IPS DF 6.9 (cell line): ENCODE measurements at places on chromosomes 5 and 9.

DNA sequence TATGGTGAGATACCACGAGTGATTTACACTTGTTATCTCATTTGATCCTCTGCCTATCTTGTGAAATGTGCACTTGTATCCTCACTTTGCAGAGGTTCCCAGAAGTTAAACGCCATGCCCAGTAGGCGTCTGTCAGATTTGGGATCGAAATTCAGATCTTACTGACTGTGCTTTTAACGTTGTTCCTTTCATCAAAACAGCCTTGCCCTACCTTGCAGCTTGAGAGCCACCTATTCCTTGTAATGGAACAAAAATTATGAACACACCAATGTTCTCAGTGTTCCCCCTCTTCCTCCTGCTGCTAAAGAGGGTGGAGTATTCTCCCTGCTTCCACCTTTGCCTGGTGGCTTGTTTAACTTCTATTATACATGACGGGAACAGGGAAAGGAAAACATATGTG, 257.0 kb downstream of the MSX2 start:
- H3K4me3 ChIP-seq = no peak overlapping the region
- DNase-seq = no peak
- H3K4me1 ChIP-seq = no peaks in the 10 kb centered on the region
- H3K36me3 ChIP-seq = no peaks in the 10 kb centered on the region
- H3K27ac ChIP-seq = no peak overlapping the region

- H3K27me3 ChIP-seq = no peaks in the 10 kb centered on the region
- peaks cover 6% of the 10 kb centered on the region for H3K4me1 ChIP-seq
- DNase-seq = no peak
- no peaks in the 10 kb centered on the region for H3K36me3 ChIP-seq
These were observed 135.6 kb downstream of the ZNF354C start for GRCh38 chr5:179195561-179196404.

DNA sequence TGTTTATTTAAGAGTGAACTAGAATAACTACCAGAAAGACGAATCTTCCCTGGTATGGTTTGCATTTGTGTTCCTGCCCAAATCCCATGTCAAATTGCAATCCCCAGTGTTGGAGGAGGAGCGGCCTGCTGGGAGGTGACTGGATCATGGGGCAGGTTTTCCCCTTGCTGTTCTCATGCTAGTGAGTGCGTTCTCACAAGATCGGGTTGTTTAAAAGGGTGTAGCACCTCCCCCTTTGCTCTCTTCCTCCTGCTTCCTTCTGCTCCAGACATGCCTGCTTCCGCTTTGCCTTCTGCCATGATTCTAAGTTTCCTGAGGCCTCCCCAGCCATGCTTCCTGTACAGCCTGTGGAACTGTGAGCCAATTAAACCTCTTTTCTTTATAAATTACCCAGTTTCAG, 210.3 kb upstream of the TBC1D2 start:
- no peak overlapping the region for H3K4me3 ChIP-seq
- H3K4me1 ChIP-seq = no peaks in the 10 kb centered on the region
- no peaks in the 10 kb centered on the region; the same call in 1 of the 2 replicates for H3K36me3 ChIP-seq
- no peak overlapping the region for H3K27ac ChIP-seq
- H3K27me3 ChIP-seq = no peaks in the 10 kb centered on the region

- no peaks in the 10 kb centered on the region for H3K27me3 ChIP-seq
- no peak for DNase-seq
- H3K36me3 ChIP-seq = peaks cover 3% of the 10 kb centered on the region; the same call in 1 of the 2 replicates
- no peak overlapping the region for H3K27ac ChIP-seq
- no peak overlapping the region for H3K4me3 ChIP-seq
- no peaks in the 10 kb centered on the region for H3K4me1 ChIP-seq
These were observed 41.6 kb downstream of the FOCAD start for GRCh38 chr9:20725675-20726074.

DNA sequence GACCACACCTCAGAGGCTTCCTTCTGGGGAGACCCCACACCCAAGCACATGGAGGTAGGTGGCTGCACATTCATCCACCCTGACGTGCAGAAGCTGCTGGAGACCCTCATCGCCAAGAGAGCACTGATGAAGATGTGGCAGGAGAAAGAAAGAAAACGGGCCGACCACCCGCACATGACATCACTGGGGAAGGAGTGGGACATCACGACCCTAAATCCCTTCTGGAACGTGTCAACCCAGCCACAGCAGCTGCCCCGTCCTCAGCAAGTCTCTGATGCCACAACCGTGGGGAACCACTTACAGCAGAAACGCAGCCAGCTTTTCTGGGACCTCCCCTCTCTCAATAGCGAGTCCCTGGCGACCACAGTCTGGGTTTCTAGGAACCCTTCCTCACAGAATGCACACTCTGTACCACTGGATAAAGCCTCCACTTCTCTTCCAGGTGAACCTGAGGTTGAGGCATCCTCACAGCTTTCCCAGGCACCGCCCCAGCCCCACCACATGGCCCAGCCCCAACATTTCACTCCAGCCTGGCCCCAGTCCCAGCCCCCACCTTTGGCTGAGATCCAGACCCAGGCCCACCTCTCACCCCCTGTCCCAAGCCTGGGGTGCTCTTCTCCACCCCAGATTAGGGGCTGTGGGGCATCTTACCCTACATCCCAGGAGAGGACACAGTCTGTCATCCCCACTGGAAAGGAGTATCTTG, 3.0 kb downstream of the SPATA31E1 start:
- H3K27me3 ChIP-seq = no peaks in the 10 kb centered on the region
- peaks cover 2% of the 10 kb centered on the region; the same call in 1 of the 2 replicates for H3K4me1 ChIP-seq
- no peak for DNase-seq
- H3K36me3 ChIP-seq = no peaks in the 10 kb centered on the region

DNA sequence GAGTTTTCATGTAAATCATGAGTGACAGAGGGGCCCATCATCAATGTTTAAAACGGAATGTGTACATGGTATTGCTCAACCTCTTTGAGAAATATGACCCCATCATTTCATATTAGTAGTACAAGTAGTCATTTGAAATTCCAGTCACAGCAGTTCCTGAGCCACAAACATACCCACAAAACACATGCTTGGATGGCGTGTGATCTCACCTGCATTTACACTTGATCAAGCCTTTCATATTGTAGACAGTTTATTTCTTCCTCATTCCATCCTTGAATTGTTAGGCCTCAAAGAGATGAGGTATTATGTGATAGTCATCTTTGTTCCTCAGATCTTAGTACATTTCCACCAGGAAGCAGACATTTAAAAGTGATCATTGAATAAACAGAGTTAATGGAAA, 96.8 kb upstream of the TAS2R1 start:
- no peak for DNase-seq
- no peaks in the 10 kb centered on the region for H3K36me3 ChIP-seq
- H3K27me3 ChIP-seq = no peaks in the 10 kb centered on the region
- H3K4me3 ChIP-seq = no peak overlapping the region

- no peak overlapping the region for H3K27ac ChIP-seq
- H3K4me3 ChIP-seq = no peak overlapping the region
- no peaks in the 10 kb centered on the region; the same call in 1 of the 2 replicates for H3K4me1 ChIP-seq
- peak; percentile 47 for DNase-seq
- H3K27me3 ChIP-seq = no peaks in the 10 kb centered on the region
These were observed 5.8 kb upstream of the IFNA1 start for GRCh38 chr9:21434202-21435014.

DNA sequence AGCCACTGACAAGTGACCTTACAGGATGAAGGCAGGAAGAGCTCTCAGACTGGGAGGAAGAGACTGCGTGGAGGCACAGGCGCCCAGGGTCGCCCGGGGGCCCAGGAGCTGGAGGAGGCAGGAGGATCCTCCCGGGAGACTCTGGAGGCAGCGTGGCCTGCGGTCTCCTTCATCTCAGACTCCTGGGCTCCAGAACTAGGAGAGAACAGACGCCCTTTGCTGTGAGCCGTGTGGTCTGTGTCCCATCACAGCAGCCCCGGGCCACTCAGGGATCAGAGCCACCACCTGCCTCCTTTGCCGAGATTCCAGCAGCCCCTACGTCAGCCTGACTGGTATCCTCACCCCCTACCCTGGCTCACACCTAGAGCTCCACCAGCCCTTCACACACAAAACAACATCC, 45.2 kb downstream of the SLC12A7 start:
- H3K27ac ChIP-seq = no peak overlapping the region
- no peak overlapping the region for H3K4me3 ChIP-seq
- H3K27me3 ChIP-seq = no peaks in the 10 kb centered on the region
- DNase-seq = no peak
- H3K4me1 ChIP-seq = no peaks in the 10 kb centered on the region
- H3K36me3 ChIP-seq = peaks cover 25% of the 10 kb centered on the region

- no peak for DNase-seq
- no peaks in the 10 kb centered on the region for H3K36me3 ChIP-seq
- peaks cover 10% of the 10 kb centered on the region; the same call in 1 of the 2 replicates for H3K27me3 ChIP-seq
- H3K4me1 ChIP-seq = peaks cover 16% of the 10 kb centered on the region
- no peak within 1 kb of the TSS for H3K27ac ChIP-seq
These were observed at the start of gene FIBCD1 for GRCh38 chr9:130938652-130939404. Gene FIBCD1, minus strand, starts transcription at chr9:130939247. Its CDS starts 640 bp downstream, at chr9:130938607.

DNA sequence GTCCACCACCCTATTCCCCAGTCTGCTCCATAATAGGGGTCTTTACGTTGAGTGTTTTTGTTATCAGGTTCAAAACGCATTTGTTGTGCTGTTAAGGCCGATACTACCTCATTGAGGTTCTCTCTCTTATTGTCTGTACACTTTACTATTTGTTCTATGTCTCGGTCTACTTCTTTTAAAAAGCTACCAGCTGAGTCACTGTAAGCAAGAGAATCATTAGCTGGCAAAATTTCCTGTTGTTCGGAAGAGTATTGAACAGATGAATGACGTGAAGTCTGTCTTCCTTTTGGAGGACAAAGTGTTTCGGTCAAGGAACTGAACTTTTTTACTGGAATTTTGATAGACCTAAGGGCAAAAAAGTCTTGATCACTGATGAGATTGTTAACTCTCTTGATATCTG, 10.3 kb downstream of the LYSMD3 start:
- no peak overlapping the region for H3K4me3 ChIP-seq
- 0 out of 2 replicates have a peak, but pooled peaks cover 5% of the 10 kb centered on the region for H3K36me3 ChIP-seq
- H3K4me1 ChIP-seq = no peaks in the 10 kb centered on the region
- no peak overlapping the region for H3K27ac ChIP-seq
- no peaks in the 10 kb centered on the region for H3K27me3 ChIP-seq

DNA sequence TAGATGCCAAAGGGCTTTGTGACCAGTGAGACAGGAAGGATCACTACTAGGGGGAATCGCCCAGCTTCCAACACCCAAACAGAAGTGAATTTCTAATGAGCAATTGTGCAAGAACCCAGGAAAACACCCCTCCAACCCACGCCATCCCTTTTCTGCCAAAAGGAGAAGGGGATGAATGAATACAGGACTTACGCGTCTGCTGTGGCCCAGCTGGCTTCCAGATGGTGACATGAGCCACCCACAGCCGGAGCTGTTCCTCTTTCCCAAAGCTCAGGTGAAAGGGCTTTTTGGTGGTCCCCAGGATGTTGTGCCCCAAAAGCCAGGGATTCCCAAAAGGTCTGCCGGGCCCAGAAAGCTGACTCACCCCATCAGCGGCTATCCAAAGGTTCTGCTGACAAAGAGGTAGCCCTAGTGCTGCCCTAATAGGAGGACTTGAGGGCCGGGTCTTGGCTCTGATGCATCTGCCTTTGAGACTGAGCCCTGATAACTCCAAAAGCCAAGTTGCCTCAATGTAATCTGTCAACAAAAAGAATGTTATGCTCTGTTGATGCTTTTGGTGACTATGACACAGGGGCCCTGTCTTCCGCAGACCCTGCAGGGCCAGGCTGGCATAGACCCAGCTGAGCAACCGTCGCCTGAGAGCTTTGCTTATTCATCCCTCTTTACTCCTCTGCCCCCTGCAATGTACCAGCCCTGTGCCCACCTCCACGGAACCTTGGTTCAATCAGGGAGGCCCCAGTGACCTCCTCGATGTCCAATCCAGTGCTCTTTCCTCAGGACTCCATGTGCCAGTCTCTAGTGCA, 14.5 kb downstream of the GSN start:
- H3K4me3 ChIP-seq = no peak overlapping the region
- no peak for DNase-seq
- H3K4me1 ChIP-seq = peaks cover 7% of the 10 kb centered on the region; the same call in 1 of the 2 replicates
- no peak overlapping the region for H3K27ac ChIP-seq

DNA sequence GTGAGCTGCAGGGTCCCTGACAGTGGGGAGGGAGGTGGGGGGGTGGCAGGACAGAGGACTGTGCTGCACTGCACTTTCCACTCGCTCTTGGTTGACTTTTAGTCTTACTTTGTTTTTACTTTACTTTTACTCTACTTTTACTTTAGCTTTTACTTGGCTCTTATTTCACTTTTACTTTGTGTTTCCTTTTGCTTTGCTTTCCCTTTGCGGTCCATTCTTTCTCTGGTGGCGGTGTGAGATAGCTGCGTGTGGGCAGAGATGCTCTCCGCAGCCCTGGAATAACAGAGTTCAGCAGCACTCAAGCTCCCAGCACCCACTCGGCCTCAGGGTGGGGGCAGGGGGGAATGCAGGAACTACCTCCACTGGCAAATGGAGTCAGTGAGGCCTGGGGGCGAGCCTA, 4.7 kb downstream of the AK8 start:
- DNase-seq = no peak
- no peaks in the 10 kb centered on the region for H3K4me1 ChIP-seq
- H3K36me3 ChIP-seq = no peaks in the 10 kb centered on the region
- no peak overlapping the region for H3K27ac ChIP-seq
- H3K4me3 ChIP-seq = no peak overlapping the region

GRCh38 chr9:89323390-89323789, 5.1 kb downstream of the SECISBP2 start:
- H3K27ac ChIP-seq = no peak overlapping the region
- DNase-seq = no peak
- H3K4me1 ChIP-seq = no peaks in the 10 kb centered on the region

GRCh38 chr5:133284306-133284705, 232.5 kb downstream of the HSPA4 start:
- H3K4me1 ChIP-seq = no peaks in the 10 kb centered on the region
- no peak overlapping the region for H3K27ac ChIP-seq
- no peak overlapping the region for H3K4me3 ChIP-seq
- H3K27me3 ChIP-seq = no peaks in the 10 kb centered on the region
- no peaks in the 10 kb centered on the region for H3K36me3 ChIP-seq

- H3K36me3 ChIP-seq = no peaks in the 10 kb centered on the region; the same call in 1 of the 2 replicates
- H3K27ac ChIP-seq = no peak overlapping the region
- H3K27me3 ChIP-seq = no peaks in the 10 kb centered on the region
- H3K4me1 ChIP-seq = peaks cover 1% of the 10 kb centered on the region; the same call in 1 of the 2 replicates
- DNase-seq = no peak
These were observed 37.3 kb upstream of the TJP2 start for GRCh38 chr9:69136779-69137178.

GRCh38 chr5:113266227-113266912, 168.4 kb downstream of the TSSK1B start:
- no peaks in the 10 kb centered on the region for H3K36me3 ChIP-seq
- no peak overlapping the region for H3K4me3 ChIP-seq
- no peak for DNase-seq
- H3K27me3 ChIP-seq = no peaks in the 10 kb centered on the region
- H3K4me1 ChIP-seq = peaks cover 10% of the 10 kb centered on the region; the same call in 1 of the 2 replicates

GRCh38 chr9:10612641-10613398, at the start of gene PTPRD:
Gene PTPRD, minus strand, starts transcription at chr9:10613002.
- H3K27me3 ChIP-seq = peaks cover 7% of the 10 kb centered on the region; the same call in 1 of the 2 replicates
- H3K4me1 ChIP-seq = no peaks in the 10 kb centered on the region; the same call in 1 of the 2 replicates
- H3K4me3 ChIP-seq = peak within 1 kb of the TSS; percentile 96

DNA sequence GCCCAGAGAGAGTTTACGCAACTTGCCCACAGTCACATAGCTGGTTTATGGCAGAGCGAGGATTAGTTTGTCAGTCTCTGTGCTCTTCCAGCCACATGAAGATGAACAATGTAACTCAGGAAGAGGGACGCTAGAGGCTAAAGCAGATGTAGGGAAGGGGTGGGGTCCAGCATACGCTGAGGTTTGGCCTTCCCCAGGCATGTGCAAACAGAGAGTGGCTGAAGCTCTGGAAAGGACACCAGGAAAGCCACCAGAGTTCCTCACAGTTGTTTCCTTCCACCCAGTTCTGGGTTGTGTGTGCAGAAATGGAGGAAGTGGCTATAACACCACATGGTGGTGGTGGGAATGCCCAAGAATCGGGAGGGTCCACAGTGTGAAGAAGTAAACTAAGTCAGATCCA, 60.0 kb downstream of the SNX18 start:
- no peak for DNase-seq
- no peaks in the 10 kb centered on the region for H3K27me3 ChIP-seq
- no peak overlapping the region for H3K27ac ChIP-seq
- H3K4me3 ChIP-seq = no peak overlapping the region
- peaks cover 2% of the 10 kb centered on the region; the same call in 1 of the 2 replicates for H3K4me1 ChIP-seq
